Activated CD4-positive, alpha-beta T cell treated with anti-CD3 and anti-CD28 coated beads, Interleukin-2, amount 50 U/mL, for 16 hours (primary cell): ENCODE measurements at places on chromosomes 13 and 19.
A peak's percentile ranks its signal among the peaks of the same experiment; 100 is the strongest.

DNA sequence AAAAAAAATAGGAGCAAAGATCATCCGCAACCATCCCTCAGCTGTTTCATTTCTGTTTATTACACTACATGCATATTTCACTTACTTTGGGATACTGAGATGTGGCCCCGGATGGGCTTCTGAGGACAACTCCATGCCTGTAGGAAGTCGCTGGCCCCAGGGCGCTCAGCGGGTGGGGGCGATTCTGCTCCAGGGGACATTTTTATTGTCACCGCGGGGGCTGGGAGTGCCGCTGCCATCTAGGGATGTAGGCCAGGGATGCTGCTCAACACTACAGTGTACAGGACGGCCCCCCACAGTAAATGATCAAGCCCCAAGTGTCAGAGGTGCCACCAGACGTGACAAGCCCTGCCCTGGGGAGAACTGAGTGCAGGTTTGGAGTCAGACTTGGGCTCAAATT lies 6.4 kb upstream of the BST2 start:
- no peak for DNase-seq

- no peak for DNase-seq
Measured at GRCh38 chr19:57110592-57111328, 9.0 kb upstream of the USP29 start.

DNA sequence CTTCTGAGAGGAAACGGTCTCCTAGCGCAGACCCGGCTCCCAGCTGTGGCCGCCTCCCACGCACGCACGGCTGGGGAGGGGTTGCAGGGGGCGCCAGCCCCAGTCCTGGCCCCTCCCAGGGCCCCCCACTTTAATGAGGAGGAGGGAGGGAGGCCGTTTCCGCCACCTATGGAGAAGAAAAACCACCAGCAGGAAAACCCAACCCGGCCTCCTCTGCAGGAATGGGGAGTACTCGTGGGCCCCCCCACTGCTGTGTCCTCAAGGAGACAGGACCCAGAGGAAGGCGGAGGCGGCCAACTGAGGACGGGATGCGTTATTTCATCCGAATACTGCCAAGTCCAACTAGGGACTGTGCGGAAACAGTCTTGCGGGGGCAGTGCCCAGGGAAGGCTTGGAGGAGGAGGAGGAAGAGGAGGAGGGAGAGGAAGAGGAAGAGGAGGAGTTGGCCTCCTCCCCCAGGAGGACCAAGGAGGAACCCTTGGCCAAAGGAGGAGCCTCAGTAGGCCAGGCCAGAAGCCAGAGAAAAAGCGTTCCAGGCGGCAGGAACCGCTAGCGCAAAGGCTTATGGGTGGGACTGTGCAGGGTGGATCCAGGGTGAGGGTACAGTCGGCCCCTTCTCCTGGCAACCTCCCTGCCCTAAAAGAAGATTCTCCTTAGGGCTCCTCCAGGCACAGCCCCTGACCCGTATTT lies 3.9 kb upstream of the SSBP4 start:
- no peak for DNase-seq

DNA sequence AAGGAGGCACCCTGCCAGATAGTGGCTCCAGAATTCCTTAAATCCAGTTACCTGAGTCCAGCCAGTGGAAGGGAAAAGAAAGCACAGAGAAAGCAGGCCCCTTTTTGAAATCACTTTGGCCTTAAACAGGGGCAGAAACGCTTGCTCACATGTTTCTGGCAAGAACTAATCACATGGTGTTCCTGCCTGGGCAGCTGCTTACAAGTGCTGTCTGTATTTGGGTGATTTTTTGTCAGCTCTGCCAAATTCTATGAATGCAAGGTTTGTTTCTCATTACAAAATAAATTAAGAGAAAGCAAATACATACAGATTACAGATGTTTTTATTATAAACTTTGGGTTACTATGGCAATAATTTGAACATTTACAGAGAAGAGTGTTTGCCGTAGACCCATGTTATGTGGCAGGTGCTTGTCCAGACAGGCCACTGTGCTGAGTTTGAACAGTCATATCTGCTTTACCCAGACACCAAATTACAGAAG lies 1237.8 kb downstream of the SLITRK5 start:
- DNase-seq = no peak

- DNase-seq = no peak
Measured at GRCh38 chr19:49004133-49004532, 10.4 kb downstream of the RUVBL2 start.

DNA sequence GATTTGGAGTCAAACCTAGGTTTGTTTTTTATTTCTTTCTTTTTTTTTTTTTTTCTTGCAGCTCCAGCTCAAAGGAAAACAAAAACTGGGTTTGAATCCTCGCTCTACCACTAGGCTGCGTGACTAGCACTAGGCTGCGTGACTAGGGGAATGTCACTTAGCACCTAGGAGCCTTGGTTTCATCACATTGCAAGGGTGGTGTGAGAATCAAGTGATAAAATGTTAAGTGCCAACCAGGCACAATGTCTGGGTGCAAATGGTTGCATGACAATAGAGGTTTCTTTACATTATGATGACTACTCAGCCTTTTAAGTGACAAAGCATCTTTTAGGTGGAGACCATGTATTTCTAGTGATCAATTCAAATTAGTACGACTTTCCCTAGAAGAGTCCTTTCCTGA lies 27.9 kb downstream of the RCBTB2 start:
- DNase-seq = peak; percentile 81

DNA sequence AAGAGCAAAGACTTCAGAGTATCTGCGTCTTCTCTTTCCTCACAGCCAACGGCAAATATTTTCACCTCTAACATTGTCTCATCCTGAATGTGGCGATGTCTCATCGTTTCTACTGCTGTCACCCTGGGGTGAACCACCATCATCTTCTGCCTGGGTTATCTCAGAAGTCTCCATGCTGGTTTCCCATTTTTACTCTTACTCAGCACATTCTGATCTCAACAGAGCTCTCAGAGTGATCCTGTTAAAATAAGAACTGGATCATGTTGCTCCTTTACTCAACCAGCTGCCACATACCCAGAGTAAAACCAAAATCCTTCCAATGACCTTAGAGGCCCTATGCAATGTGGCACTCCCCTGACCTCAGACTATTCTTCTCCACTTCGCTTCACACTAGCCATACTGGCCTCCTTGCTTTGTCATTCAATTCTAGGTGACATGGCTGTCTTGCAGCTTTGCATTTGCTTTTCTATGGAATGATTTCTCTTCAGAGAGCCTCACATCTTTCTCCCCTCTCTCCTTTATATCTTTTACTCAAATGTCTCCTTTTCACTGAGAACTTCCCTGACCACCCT lies 7.8 kb upstream of the OLFM4 start:
- no peak for DNase-seq

DNA sequence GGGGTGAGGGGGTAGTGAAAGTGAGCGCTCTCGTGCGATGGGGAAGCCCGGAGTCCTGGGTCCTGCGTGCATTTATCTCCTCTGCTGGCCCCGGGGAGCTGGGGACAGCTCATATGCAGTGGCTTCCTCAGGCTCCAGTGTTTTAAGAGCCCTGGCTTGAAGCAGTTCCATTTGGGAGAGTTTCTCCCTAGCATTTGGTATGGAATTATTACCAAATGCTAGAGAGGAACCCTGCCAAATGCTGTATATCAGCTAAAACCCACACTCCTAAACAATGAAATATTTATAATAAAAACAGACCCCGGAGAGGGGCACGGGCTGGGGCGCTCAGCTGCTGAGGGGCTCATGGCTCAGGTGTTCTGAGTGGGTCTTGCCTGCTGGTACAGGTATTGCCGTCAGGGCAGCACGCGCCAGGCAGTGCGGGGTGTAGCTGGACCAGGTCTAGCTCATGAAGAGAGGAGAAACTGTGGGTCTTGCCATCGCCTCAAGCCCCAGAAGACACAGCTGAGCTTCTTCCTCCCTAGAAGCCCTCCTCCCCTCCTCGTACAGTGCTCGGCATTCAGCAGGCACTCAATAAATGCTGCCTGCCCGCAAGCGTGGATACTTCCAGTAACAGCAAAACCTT lies 163.6 kb upstream of the ZNF536 start:
- no peak for DNase-seq

- DNase-seq = no peak
Measured at GRCh38 chr19:43329989-43330388, 23.5 kb upstream of the CD177 start.

GRCh38 chr19:16920816-16921529 lies 32.2 kb downstream of the F2RL3 start:
- DNase-seq = no peak

DNA sequence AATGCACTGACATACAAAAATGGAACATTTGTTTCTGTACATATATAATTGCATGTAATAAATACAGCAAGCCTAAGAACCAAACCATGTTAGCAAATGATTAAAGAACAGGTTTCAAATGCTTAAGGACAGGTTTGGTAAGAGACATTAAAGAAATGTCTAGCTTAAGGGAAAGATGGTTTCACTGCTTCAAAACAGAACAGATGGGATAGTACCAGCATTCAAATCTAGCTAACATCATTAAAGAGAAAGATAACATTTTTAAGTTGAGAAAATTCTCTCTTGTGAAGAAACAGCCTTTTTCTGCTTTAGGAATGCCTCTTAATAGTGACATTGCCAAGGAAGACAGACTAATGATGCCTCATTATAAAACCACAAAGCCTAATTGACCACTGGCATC lies 52.5 kb upstream of the DOCK9 start:
- DNase-seq = no peak

DNA sequence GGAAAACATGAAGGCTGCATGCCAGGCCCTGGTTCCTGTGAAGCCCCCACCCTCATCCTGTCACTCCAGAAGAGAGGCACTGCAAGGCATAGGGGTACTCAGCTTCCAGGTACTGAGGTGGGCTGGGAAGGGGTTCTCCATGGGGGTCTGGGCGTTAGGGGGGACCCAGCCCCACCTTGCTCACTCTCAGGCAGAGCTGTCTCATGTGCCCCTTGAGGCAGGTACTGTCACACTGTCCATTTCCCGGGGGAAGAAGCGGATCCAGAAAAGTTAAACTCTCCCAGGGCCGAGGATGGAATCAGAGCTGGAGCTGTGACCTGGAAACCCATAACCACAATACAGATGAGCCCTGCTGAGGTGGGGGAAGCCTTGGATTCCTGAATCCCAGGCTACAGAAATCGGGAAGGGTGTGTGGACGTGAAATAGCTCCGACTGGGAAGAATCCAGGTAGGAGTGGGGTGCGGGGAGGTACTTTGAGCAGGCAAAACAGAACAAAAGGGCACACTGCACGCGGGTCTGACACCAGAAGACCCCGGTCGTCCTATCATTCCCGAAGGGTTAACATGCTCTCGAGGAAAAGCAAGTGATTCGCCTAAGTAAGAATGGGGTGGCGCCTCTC lies 540 bp upstream of the USE1 start:
- no peak for DNase-seq

GRCh38 chr19:46721269-46722003 lies 4.5 kb upstream of the PRKD2 start:
- no peak for DNase-seq

DNA sequence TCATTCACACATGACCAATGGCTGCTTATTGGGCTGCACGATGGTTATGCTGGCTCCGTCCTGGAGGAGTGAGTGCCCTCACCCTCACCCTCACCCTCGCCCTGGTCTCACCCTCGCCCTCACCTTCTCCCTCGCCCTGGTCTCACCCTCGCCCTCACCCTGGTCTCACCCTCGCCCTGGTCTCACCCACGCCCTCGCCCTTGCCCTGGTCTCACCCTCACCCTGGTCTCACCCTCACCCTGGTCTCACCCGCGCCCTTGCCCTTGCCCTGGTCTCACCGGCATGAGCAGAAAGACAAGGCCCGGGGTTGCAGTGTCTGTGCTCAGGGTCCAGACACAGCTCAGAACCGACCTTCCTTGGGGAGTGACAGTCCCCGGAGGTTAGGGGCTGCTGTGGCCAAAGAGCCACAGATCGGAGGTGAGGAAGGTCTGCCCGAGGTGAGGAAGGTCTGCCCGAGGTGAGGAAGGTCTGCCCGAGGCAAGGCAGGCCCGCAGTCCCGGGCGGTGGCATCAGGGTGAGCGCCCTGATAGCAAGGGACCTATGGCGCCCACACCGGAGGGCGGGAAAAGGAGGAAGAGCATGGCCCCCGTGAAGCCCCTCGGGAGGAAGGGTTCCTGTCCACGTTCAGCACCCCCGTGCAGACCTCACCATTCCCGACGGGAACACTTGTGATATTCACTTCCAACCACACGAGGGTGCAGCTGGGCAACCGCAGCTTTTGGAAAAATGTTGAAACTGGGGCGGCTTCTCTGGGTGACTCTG lies 65.6 kb downstream of the MCF2L start:
- DNase-seq = no peak

GRCh38 chr13:33875618-33876401 lies 57.9 kb downstream of the RFC3 start:
- DNase-seq = no peak

GRCh38 chr13:93926425-93926824 lies 553.1 kb downstream of the DCT start:
- no peak for DNase-seq

DNA sequence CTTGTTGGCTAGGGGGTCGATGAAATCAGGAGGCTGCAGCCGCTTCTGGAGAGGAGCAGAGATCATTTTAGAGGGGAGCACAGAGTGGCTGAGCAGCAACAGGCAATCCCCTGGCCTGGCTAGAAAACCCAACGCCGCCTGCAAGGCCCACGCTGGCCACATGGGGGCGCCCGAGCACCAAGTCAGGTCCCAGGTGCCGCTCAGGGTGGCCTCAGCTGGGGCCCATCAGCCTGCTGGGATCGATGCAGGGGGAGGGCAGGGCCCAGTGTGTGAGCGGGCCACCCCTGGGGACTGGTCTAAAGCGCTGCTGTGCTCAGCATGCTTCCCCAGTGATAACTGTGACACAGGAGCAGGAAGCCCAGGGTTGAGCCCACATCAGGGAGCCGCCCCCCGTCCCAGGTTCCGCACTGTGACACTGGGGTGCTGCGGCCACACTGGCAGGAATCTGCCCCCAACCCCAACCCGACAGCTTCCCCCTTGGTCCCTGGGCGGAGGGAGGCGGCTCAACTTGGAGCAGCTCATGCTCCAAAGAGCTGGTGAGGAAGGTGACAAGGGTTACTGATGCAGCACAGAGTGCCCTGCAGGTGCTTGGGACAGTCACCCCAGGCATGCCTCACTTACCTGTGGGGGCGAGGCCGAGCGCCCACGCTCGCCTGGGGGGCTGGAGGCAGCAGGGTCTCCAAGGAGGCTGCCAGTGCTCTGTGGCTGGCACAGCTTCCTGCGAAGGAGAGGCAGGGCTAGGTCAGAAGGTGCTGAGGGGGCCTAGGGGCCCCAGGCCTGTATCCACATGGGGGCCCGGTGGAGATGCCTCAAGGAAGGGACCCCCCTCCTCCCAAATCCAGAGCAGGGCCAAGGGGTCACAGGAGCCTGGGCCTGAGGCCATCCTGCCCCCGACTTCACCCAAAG lies 13.3 kb upstream of the ISYNA1 start:
- peak; percentile 88 for DNase-seq

- no peak for DNase-seq
Measured at GRCh38 chr19:53580871-53581835, 43.2 kb downstream of the ZNF331 start.
